ENCODE measurements at places on chromosomes 16 and 17.

DNA sequence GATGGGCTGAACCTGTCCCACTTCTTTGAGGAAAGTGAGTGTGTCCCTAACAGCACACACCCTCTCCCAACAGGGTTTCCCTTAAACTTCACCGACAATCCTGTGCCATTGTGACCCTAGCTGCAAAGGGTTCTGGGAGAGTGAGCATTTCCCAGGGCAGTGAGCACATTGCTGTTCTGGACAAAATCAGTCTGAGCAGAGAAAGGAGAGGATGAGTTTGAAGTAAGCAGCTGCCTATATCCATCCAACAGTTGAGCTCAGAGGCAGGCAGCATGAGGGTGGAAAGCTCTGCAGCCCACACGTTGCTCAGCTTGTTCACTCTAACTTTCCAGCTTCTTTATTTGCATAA, 296.5 kb upstream of the MAF start:
- DNase-seq, result no peak

GRCh38 chr17:29733166-29733565, 110.5 kb upstream of the CORO6 start:
- no peak for DNase-seq

DNA sequence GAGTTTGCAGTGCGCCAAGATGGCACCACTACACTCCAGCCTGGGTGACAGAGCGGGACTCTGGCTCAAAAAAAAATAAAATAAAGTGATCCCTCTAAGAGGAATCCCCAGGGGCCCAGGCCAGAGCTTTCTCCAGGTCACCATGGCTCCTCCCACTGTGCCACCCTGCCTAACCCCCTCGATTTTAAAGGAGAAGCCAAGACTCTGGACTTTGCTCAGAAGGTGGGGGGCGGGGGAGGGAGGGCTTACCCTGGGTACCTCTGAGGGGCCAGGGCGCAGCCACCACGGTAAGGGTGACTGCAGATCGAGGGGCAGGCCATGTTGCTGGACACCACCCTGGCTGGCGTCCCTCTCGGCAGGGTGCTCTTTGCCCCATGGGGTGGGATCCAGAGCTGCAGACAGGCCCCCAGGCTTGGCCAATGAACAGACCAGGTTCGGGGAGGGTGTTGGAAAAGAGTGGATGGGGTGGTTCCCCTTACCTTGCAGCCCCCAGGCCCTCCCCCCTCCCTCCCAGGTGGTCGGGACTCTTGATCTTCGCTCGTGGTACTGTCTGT, 455 bp upstream of the GRB7 start:
- DNase-seq, result no peak

DNA sequence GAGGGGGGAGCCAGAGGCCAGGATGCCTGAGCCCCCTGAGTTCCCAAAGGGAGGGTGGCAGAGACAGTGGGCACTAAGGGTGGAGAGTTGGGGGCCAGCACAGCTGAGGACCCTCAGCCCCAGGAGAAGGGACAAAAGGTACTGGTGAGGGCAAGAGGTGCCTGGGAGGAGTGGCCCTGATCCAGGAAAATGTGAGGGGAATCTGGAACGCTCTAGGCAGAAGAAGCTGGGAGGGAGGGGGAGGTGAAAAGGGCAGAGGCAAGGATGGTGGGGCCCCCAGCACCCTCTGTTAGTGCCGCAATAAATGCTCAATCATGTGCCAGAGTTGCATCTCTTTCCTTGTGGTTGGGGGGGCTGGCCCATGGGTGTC, 1.1 kb downstream of the TCAP start:
- DNase-seq, result no peak

GRCh38 chr17:1188812-1189504, 9.2 kb upstream of the ABR start:
- no peak for DNase-seq

DNA sequence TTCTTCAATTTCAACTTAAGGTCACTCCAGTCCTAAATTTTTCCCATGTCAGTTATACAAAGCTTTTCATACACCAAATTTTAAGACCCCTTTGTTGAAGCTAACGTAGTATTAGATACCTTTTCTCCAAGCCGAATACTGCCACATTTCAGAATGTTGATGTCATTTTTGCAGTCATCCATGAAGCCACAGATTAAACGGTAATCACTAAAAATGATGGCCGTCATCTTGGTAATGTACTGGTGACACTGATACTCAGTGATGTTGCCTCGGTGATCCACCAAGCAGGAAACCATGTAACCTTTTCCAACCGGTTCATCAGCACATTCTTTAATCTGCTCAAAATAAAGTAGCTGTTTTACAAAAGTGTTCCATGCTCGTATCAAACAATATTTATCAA, 82.1 kb upstream of the CLEC18B start:
- no peak for DNase-seq

GRCh38 chr16:87363771-87364455, 19.7 kb downstream of the FBXO31 start:
- no peak for DNase-seq

DNA sequence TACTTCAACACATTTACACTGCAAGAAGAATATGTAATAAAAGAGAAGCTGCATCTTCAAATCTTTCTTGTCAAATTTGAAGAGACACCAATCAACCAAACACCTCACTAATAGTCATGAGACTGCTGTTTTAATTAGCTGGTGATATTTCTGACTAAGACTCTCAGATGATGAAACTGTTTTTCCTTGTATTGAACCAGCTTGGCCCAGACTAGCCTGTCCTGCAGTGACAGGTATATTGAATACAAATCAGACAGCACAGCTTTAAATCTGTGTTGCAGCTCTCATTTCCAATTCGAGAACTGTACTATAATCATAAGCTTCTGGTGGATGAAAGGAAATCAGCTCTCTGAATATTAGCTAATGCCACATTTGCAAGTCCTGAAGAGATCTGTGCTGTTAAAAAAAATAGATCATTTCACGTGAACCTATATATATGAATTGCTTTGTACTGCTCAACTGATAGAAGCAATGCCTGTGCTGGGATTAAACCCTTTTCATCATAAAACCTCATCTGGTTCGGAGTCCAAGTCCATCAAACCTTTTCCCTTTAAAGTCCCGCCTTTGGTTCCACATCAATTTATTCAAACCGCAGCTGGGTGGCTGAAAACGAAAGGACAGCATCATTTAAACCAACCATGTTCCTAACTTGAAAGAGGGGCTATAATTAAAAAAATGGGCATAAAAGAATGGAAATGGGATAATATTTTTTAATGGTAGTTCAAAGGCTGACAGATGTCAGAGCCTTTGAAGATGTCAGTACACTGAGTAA, 306.2 kb downstream of the CEP112 start:
- DNase-seq, result no peak

DNA sequence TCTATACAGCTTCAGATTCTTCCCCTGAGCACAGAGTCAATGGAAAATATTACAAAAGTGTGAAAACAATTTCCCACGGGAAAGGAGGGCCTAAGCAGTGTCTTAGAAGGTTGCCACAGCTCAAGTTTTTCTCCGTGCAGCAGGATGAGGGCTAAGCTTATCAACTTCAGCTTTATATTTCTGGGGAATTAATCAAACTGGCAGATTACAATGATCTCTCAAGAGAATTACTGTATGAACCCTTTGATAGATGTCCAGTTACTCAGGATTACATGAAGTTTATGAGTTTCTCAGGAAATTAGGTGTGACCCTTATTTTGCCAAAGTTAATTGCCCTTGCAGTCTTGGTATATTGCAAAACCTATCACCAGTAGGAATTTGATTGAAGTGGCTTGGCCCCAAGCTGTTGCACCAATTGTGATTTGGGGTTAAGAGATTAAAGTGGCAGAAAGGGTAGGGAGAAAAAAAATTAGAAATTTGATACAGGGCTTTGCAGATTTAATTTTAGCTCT, 298.4 kb downstream of the MAP2K6 start:
- DNase-seq, result no peak

DNA sequence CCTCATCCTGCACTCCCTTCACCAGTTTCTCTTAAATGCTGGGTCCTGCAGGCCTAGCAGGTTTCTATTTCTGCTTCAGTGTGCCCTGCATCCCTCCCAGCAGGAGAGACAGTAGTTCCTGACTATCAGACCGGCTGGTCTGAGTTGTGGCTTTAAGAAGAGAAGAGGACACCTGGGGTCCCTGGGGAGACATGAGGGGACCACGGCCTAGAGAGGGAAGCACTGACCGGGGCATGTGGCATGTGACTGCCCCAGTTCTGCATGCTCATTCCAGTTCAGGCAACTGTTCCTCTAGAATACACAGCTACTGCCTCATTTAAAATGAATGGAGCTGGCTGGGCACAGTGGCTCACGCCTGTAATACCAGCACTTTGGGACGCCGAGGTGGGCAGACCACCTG, 61.3 kb downstream of the GPRC5B start:
- no peak for DNase-seq

DNA sequence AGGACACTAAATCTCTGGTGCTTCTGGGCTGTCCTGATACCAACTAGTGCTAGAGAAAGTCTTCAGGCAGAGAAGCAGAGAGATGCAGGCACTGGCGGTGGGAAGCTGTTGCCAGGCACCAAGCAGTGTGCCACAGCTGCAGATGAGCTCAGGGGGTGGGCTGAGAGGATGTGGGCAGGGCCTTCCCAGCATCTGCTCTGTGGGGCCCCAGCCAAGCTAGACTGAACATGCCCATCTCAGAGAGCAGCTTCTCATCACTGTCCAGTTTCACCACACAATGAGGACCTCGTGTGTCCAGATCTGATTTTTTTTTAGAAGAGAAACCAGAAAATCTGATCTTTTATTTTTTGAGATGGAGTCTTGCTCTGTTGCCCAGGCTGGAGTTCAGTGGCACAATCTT, 17.1 kb downstream of the PSKH1 start:
- no peak for DNase-seq

GRCh38 chr17:70642059-70642458, 472.7 kb downstream of the KCNJ2 start:
- DNase-seq, result no peak

- DNase-seq, result no peak
Measured at GRCh38 chr17:31051506-31051905, 43.3 kb upstream of the NF1 start.

DNA sequence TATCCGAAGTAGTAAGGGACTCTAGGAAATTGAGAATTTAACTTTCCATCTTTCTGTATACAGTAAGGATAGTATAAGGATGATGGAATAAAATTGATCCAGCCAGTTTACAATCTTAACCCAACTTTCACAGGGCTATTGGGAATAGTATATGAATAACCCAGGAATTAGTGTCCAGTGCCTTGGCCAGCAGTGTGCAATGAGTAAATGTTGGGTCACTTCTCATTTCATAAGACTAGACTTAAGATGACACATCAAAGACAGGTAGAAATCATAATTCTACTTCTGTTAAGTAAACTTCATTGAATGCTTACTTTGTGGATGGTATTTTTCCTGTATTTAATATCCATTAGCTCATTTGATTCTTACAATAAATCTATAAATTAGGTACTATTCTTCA, 949.6 kb upstream of the GOT2 start:
- DNase-seq, result no peak

DNA sequence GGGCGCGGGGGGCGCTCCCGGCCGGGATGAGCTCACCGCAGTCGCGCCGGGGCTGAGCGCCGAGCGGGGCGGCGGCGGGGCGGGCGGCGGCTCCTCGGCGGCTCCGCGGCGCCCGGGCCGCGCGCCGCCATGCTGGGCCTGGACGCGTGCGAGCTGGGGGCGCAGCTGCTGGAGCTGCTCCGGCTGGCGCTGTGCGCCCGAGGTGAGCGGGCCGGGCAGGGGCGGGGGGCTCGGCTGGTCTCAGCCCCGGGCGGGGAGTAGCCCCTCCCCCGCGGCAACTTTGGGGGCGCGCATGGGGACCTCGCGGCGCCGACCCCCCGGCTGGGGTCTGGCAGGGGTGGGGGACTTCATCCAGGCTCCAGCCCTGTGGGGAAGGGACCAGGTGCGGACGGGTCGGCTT, at the start of gene ARHGDIG:
TSS of gene ARHGDIG (plus strand) at position 40 of the 400 bp plus-strand sequence. CDS start at position 130, 90 bp downstream.
- no peak for DNase-seq

- DNase-seq, result no peak
Measured at GRCh38 chr16:82783933-82784572, 157.3 kb downstream of the CDH13 start.

DNA sequence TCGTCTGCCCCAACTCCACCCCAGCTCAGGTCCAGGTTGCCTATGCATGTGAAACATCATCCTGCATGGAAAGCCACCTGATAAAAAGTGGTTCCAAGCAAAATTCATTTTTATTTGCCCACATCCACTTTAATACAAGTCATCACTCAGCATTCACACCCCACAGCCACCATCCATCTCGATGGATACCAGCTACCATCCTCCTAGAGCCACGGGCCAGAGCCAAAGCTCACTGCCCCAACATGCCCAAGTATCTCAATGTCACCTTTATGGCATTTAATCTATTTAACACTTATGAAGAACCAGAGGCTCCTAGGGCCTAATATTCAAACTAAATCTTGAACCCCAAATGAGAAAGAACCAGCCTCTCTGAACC, 70.5 kb downstream of the COPRS start:
- no peak for DNase-seq

DNA sequence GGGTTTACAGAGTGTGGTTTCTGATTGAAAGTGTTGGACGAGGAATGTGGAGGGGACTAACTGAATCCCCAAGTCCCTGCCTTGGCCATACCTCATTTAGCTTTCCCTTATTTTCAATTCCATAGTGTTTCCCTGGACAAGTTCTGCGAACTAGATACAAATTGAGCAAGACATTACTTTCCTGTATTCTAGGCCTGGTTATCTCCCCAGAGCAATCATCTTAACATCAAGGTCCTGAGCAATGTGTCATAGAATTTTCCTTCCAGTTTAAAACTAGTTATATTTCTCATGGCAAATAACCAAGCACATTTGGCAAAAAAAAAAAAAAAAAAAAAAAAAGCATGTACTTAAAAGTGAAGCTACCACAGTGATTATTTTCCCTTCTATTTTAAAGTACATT, 330.1 kb downstream of the CDH11 start:
- no peak for DNase-seq

DNA sequence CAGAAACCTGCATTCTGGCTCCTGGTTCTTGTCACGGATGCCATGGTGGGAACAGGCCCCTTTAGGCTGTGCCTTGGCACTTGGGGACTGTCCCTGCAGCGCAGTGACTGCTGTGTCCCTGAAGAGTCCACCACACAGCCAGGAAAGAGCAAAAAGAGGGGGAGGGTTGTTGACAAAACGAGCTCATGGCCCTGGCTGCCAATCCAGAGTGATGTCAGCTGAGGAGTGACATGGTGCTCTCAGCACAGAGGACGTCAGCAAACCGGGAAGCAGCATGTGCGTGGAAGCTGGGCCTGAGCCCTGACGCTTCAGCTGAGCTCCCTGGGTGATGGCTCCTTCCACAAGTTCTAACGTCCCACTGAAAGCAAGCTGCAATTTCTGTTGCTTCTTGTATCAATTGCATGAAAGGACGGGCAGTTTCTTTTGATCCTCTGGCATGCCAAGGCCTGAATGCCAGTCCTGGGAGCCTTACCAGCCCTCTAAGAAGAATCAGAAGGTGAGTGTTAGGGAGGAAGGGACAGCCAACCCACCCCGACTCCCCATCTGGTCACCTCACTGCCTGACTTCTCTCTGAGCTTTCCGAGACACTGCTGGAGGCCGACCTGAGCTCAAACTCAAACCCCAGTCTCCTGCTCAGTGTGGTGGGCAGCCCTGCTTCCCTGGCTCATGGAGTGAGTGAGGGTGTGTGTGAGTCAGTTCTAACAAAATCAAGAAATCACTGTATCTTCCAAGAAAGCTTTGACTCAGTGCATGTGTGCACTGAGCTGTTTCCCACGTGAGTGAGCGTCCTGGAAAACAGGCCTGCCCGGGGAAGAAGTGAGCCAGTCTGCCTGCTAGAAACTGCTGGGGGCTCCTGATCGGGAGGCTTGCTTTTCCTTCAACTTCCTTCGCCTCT, 14.7 kb upstream of the WNT3 start:
- no peak for DNase-seq
